Kasumi-1 (cell line): ENCODE measurements at places on chromosomes 5 and 9.

DNA sequence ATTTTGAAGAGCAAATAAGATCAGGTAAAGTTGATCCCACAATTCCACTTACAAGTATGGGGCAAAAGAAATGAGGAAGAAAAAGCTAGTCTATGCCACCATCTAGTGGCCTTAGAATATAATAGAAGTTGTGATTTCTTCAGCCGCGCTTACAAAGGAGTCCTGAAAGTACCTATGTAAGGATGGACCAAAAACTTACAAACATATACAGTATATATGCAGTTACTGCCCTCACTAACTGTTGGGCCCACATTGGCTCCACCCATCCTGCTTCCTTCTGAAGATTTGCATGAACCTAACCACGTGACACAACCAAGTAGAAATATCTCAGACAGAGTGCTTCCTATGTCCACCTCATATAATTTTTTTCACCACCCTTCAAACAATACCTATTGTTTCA lies 11.7 kb upstream of the OR13D1 start:
- DNase-seq: peak; percentile 77

- DNase-seq: peak; percentile 28
Measured at GRCh38 chr9:2620919-2621721, 467 bp upstream of the VLDLR start.

DNA sequence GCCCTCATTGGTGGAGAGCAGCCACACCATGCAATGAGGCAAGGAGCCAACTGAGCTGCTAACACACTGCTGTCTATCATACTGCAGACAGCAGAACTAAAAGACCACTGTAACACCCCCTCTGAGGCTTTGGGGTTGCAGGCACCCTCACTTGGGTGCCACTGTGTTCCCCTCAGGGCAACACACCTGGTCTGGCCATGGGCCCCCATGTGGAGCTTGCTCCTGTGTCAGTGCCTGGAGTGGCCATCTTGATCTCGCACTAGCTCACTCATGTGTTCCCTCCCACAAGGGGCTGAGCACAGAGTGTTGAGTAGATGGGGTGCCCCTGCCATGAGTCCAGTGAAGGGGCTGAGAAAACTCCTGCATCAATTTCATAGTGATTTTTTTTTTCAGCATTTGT lies 532.4 kb upstream of the FTMT start:
- no peak for DNase-seq

DNA sequence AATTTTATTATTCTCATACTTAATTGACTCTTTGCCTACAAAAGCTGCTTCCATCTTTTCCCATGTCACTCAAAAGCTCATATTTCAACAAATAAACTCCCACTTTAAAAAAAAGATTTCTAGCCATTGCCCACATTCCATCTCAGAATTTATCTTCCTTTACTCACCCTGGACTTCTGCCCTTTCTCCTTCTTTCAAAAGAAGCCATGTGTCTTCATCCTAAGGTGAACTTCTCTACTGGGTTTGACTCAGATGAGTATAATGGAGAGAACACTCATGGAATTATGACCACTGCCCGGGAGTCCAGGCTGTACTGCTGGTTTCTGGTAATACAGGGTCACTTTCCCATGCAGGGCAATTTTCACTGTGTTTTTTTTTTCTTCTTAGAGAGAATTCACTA lies 548.5 kb upstream of the ZNF462 start:
- no peak for DNase-seq

GRCh38 chr5:112776301-112776856 lies 38.7 kb downstream of the APC start:
- DNase-seq: no peak

DNA sequence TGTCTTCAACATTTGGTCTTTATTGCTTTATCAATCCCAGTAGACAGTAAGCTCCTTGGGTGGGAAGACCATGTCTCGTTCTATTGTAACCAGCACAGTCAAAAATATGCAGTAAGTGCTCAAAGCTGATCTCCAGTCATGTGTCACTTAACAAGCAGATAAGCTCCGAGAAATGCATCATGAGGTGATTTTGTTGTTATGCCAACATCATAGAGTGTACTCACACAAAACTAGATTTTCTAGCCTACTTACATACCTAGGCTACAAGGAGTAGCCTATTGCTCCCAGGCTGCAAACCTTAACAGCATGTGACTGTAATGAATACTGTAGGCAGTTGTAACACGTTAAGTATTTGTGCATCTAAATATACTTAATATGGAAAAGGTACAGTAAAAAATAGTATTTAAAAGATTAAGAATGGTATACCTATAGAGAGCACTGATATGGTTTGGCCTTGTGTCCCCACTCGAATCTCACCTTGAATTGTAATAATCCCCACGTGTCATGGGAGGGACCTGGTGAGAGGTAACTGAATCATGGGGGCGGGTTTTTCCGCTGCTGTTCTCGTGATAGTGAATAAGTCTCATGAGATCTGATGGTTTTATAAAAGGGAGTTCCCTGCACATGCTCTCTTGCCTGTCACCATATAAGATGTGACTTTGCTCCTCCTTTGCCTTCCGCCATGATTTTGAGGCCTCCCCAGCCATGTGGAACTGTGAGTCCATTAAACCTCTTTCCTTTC lies 39.8 kb upstream of the PCSK5 start:
- no peak for DNase-seq

GRCh38 chr5:10536931-10537579 lies 26.8 kb upstream of the ANKRD33B start:
- DNase-seq: peak; percentile 66

DNA sequence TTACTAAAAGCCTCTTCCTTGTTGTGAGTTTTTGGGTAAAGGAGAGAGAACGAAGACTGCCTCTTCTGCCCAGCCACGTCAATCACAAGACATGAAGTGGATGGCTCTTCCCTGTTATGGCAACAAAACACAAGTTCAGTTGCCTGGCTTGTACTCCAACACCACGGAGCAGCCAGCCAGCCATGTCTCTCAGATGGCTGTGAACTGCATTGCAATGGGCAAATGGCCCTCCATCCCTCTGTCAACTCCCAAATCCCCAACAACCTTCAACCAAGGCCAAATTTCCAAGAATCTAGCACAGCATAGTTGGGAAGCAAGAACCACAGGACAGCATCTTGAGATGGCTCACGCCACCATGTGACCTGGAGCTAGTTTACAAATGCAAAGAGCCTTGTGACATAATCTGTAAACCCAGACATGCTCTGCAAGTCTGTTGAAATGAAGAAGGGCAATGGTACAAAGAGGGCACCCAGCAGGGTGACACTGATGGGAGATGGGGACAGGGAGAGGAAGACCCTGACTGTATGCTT lies 53.9 kb downstream of the ZNF366 start:
- DNase-seq: no peak

DNA sequence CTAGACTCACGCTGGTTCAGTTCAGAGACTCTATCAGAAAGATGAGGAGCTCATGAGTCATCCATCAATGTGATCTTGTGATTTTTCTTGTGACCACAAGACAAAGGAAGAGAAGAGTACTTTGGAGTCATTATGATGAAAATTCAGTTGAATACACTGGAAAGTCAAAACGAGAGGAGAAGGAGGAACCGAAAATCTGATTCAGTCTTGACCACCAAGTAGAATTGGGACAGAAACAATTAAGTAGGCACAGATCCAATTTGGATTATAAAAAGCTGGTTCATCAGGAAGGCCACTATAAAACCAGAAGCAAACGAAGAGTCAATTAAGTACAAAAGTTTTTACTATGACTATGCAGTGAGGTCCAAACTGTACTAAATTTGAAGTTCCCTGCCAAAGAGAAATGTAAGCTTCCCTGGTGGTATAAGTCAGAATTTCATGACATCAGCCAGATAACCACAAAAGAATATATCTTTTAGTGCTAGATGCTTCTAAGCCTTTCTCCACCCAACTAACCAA lies 90.9 kb downstream of the THBS4 start:
- DNase-seq: peak; percentile 10

GRCh38 chr5:144352732-144353317 lies 182.2 kb downstream of the KCTD16 start:
- DNase-seq: no peak

DNA sequence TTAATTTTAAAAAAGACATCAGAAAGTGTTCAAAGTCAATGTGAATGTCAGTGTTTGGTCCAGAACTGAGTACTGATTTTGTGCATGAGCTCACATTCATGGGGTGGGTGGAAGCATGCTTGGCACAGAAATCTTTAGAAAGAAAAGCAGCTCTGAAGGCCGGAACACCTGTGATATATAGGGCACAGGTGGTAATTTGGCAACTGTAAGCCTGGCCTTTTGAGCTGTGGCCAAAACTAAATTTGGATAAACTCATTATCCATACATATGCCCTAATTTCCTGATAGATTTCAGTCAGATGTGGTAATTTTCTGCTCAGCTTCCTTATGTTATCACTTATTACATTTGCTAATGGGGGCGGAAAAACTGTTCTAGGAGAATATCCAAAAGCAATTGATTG lies 211.4 kb downstream of the HCN1 start:
- no peak for DNase-seq

DNA sequence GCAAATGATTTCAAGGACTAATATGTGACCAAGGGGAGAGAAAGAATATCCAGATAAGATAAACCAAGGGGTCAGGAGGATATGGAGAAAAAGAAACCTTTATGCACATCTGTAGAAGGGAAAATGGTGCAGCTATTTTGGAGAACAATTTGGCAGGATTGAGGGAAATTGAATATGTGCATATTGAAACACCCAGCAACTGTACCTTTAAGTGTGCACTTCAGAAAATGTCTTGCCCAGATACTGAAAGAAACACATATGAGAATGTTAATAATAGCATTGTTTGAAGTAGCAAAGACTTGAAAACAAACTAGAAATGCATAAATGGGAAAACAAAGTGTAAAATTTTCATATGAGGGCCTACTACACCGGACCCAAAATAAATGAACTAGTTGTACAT lies 599.6 kb downstream of the PSAT1 start:
- no peak for DNase-seq

DNA sequence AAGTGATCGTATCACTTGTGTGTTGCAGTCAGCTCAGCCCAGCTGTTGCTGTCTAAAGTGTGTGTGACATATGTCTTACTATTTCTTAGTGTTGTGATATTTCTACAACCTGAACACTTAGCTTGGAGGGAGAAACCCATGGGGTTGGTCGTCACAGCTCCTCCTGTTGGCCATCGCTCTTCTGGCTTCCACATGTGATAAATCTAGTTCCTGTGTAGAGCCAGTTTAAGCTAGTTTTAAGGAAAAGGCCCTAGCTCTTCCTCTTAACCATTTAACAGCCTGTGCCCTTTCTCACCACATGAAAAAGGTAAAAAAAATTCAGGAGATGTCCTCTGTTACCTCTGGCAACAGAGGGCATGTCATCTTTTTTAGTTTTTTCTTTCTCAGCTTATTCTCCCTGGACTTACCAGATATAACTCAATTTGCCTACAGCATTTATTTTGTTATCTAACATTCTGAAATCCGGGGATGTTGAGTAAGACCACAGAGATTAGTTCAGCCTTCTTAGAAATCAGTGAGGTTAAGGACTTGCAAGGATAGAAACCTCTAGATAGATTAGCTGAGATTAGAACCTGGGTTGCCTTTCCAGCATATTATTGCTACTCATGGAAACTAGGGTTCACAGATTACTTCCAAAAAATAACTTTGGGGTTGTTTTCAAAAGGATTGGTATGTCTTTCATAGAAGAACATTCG lies 100.4 kb downstream of the GAPVD1 start:
- peak; percentile 63 for DNase-seq

GRCh38 chr9:92961627-92962302 lies 14.4 kb downstream of the FGD3 start:
- DNase-seq: no peak

- DNase-seq: no peak
Measured at GRCh38 chr5:111937094-111937493, 180.1 kb upstream of the NREP start.

- no peak for DNase-seq
Measured at GRCh38 chr9:69697475-69697874, 25.3 kb upstream of the APBA1 start.

GRCh38 chr5:138402640-138403039 lies 36.2 kb upstream of the REEP2 start:
- DNase-seq: no peak

GRCh38 chr9:133119103-133119845 lies 1.8 kb downstream of the RALGDS start:
- no peak for DNase-seq

DNA sequence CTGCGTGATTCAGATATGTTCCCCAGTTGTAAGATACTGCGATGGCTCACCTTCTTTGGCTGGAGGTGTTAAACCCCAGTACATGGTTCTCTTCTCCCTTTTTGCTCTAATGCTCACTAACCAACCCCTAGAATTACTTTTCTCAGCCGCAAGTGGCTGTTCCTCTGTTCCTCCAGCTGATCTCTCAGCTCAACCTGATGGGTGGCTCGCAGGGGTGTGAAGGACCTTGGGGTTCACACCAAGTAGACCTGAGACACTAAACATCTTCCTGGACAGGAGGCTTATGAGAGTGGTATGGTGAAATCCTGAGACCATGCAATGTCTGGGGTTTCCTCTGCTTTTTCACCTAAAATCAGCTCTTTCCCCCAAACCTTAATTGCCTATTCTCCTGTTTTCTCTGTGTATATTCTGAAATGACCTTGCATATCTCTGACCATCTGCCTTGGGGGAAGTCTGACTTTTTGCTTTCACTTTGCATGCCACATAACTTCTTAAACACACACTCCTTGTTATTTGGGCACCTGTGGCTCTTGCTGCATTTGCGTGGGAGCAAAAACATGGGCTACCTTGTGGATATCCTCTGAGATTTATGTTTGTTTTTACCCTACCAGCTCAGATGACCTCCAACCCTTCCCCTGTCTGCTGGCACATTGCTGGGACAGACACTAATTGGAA lies 15.9 kb upstream of the IFNA14 start:
- DNase-seq: no peak

GRCh38 chr9:36118706-36119105 lies 17.8 kb upstream of the GLIPR2 start:
- DNase-seq: no peak

DNA sequence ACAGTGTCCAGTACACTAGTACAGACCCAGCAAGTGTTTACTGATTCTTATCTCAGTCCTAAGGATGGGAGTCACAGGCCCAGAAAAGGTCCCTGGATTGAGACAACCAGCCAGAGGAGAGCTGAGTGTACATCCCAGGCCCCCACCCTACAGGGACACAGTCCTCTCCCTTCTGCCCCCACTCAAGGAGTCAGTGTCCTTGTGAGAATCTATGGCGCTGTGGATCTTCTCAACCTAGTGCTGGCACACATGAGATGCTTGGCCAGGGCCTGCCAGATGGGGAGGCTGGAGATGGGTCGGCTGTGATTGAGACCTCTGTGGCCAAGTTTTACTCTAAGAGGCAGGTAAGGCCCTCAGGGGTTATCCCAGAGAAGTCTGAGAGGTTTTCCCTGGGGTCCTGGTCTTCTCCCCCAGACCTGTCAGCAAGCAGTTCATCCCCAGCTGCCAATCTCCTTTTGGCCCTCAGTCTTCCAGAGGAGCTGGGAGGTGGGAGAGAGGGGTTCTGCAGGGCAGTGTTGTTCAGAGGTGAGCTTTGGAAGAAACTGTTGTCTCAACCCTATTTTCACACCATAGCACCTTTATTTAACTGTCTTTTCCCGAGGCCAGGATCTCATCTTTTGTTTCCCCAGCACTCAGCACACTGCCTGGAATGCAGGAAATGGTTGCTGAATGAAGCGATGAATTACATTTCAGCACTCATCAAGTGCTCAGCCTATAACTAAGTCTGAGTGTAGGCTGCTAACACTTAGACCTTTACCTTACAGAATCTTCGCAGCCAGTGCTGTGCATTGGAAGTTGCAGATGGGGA lies 3.2 kb upstream of the NSD1 start:
- DNase-seq: no peak
